ENCODE measurements at places on chromosomes 5 and 9. TPM values are rescaled to one million over a fixed set of nuclear protein-coding genes. Genes with fewer than 3 reads are reported as not detected.
A peak's percentile ranks its signal among the peaks of the same experiment; 100 is the strongest.

Gene PCDHGA6
- total RNA-seq: 8.3 TPM

- DNase-seq: no peak
- H3K36me3 ChIP-seq: no peaks in the 10 kb centered on the region
- H3K4me1 ChIP-seq: no peaks in the 10 kb centered on the region
- no peak overlapping the region for H3K27ac ChIP-seq
These were observed 244.7 kb downstream of the ICE1 start for GRCh38 chr5:5667136-5667554.

Gene OBP2B
- 0.98 TPM for total RNA-seq

DNA sequence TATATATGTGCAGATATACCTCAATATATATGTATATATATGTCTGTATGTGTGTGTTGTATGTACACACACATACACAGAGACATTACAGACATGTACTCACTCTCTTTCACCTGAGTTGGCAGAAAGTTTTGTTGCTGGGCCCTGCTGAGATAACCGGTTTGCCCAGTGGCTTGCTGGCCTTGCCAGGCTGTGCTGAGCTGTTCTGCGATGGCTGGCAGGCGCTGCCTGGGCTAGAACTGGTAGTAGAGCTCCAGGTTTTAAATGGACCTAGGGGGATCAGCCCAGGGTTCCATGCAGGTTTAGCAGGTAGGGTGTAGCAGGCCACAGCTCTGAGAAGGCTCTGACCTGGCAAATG is 394.3 kb downstream of the GADD45G start:
- H3K27ac ChIP-seq: peak overlapping the region; percentile 88
- no peaks in the 10 kb centered on the region for H3K36me3 ChIP-seq
- peak; percentile 82 for DNase-seq
- no peaks in the 10 kb centered on the region for H3K4me1 ChIP-seq

- H3K4me1 ChIP-seq: no peaks in the 10 kb centered on the region
- H3K4me3 ChIP-seq: no peak within 1 kb of the TSS
- H3K36me3 ChIP-seq: no peaks in the 10 kb centered on the region
- no peak within 1 kb of the TSS for H3K27ac ChIP-seq
These were observed at the start of gene OR1Q1 for GRCh38 chr9:122614362-122614761. Gene OR1Q1, plus strand, starts transcription at chr9:122614738. Its CDS starts 0 bp downstream, at chr9:122614738.

- no peaks in the 10 kb centered on the region for H3K4me1 ChIP-seq
- DNase-seq: no peak
- no peaks in the 10 kb centered on the region for H3K27me3 ChIP-seq
- no peak overlapping the region for H3K27ac ChIP-seq
These were observed 7.5 kb upstream of the TTC1 start for GRCh38 chr5:160001457-160001856.

DNA sequence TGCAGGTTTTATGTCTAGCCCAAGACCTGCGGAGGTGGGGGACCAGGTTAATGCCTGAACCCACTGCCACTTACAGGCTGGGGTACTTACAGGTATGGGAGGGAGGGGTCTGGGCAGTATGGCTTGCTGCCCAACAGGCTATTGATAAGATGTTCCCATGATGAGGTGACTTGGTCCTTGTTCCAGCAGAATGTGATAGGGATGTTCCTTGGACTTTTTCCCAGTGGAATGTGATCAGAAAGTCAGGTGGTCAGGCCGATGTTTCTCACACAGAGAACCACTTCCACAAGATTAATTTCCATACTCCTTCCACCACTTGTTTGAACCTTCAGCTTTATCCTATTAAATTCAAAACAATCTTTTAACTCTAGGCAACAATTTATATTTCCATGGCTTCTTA is 27.0 kb upstream of the GPX3 start:
- no peaks in the 10 kb centered on the region for H3K27me3 ChIP-seq
- no peak overlapping the region for H3K27ac ChIP-seq
- H3K4me3 ChIP-seq: no peak overlapping the region

GRCh38 chr9:133948131-133948530 is 44.0 kb downstream of the VAV2 start:
- H3K27me3 ChIP-seq: no peaks in the 10 kb centered on the region
- H3K4me3 ChIP-seq: no peak overlapping the region
- DNase-seq: no peak

DNA sequence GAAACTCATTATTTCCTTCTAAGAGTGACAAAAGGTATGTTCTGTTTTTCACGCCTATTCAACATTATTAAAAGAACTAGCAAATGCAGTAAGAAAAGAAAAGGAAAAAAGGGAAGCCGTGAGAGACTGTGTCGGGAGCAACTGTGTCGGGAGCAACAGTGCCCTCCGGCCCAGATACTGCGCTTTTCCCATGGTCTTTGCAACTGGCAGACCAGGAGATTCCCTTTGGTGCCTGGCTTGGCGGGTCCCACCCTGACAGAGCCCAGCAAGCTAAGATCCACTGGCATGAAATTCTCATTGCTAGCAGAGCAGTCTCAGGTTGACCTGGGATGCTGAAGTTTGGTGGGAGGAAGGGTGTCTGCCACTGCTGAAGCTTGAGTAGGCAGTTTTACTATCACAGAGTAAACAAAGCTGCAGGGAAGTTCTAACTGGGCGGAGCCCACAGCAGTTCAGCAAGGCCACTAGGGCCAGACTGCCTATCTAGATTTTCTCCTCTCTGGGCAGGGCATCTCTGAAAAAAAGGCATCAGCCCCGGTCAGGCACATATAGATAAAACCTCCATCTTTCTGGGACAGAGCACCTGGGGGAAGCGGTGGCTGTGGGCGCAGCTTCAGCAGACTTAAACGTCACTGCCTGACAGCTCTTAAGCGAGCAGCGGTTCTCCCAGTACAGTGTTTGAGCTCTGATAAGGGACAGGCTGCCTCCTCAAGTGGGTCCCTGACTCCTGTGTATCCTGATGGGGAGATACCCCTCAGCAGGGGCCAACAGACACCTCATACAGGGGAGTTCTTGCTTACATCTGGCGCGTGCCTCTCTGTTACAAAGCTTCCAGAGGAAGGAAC is 1237.4 kb upstream of the CDH18 start:
- H3K4me3 ChIP-seq: no peak overlapping the region
- no peaks in the 10 kb centered on the region for H3K27me3 ChIP-seq
- no peak overlapping the region for H3K27ac ChIP-seq
- H3K36me3 ChIP-seq: no peaks in the 10 kb centered on the region
- DNase-seq: no peak
- H3K4me1 ChIP-seq: no peaks in the 10 kb centered on the region

DNA sequence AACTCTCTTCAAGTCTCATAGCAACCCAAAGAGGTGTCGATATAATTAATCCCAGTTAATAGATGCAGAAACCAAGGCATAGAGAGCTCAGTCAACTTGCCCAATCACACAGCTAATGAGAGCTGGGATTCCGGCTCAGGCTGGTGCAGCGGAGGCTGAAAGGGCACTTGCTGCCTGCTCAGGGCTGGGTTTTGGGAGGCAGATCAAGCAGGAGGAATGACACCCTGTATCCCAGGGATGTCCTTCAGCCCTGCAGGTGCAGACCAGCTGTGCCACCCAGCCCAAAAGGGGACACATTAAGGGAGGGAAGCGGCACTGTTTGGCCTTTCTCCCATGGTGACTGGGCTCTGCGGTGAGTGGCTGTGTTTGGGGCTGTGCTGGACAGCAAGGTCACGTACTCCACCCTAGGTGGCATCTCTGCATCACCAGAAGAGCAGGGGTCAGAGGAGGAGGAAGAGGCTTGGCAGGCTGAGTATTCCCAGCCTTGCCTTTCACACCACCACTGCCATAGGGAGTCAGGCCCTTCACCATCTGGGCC is 124.1 kb downstream of the MVB12B start:
- H3K27me3 ChIP-seq: no peaks in the 10 kb centered on the region
- no peaks in the 10 kb centered on the region for H3K4me1 ChIP-seq
- no peak overlapping the region for H3K4me3 ChIP-seq
- no peak for DNase-seq

DNA sequence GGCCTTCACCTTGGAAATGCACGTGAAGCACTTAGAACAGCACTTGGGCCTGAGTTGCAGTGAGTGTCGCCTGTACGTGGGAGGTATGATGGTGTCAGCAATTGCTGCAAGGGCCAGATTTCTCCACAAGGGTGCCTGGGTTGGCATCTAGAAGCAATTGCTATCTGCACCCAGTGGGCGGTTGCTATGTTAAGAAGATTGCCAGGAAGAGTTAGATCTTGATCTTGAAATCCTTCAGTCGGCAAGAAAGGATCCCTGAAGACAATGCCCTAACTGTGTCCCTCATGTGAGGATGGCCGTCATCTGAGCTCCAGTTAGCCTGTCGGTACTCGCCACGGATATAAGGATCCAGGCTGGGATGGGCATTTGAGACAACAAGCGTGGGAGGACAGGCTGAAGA is 62.9 kb downstream of the MAMDC2 start:
- no peaks in the 10 kb centered on the region for H3K27me3 ChIP-seq
- H3K36me3 ChIP-seq: no peaks in the 10 kb centered on the region
- H3K4me1 ChIP-seq: no peaks in the 10 kb centered on the region
- H3K27ac ChIP-seq: peak overlapping the region; percentile 51
- H3K4me3 ChIP-seq: no peak overlapping the region

DNA sequence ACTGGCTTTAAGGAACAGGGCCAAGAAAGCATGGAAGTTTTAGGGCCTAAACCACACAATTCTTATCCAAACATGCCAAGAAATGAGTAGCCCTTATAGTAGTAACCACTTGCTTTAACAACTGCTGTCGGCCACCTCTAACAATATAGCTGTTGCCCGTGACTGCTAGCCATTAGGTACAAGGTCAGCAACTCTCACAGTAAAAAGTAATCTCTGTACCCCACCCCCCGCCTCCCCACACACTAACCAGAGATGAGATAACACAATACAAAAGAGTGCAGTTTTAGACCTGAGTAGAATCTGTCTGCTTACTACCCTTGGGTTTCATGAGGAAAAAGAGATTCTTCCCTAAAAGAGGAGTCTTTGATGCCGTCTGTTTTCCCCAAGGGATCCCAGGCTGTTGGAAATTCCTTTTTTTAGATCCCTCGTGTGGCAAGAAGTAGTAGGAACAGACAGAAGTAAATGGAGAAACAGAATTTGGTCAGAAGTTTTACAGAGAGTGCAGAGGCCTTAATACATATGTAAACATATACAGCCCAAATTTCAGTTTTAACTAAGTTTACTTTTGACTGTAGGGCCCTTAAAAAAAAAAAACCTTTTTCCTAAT is 94.3 kb downstream of the WDR41 start:
- H3K4me3 ChIP-seq: no peak overlapping the region
- DNase-seq: no peak
- H3K27me3 ChIP-seq: no peaks in the 10 kb centered on the region
- H3K36me3 ChIP-seq: no peaks in the 10 kb centered on the region
- no peaks in the 10 kb centered on the region for H3K4me1 ChIP-seq

Gene SHB
- 18.7 TPM for total RNA-seq

GRCh38 chr9:91419222-91420191 is 4.1 kb downstream of the NFIL3 start:
- H3K36me3 ChIP-seq: no peaks in the 10 kb centered on the region
- no peaks in the 10 kb centered on the region for H3K27me3 ChIP-seq

- peaks cover 3% of the 10 kb centered on the region for H3K4me1 ChIP-seq
- peak overlapping the region; percentile 58 for H3K27ac ChIP-seq
- H3K4me3 ChIP-seq: no peak overlapping the region
These were observed 249.2 kb upstream of the KLF4 start for GRCh38 chr9:107738789-107739188.

- H3K36me3 ChIP-seq: no peaks in the 10 kb centered on the region
- DNase-seq: no peak
- H3K27me3 ChIP-seq: no peaks in the 10 kb centered on the region
- no peaks in the 10 kb centered on the region for H3K4me1 ChIP-seq
- H3K27ac ChIP-seq: no peak overlapping the region
- no peak overlapping the region for H3K4me3 ChIP-seq
These were observed 1.0 kb upstream of the SLIT3 start for GRCh38 chr5:169301986-169302385.

DNA sequence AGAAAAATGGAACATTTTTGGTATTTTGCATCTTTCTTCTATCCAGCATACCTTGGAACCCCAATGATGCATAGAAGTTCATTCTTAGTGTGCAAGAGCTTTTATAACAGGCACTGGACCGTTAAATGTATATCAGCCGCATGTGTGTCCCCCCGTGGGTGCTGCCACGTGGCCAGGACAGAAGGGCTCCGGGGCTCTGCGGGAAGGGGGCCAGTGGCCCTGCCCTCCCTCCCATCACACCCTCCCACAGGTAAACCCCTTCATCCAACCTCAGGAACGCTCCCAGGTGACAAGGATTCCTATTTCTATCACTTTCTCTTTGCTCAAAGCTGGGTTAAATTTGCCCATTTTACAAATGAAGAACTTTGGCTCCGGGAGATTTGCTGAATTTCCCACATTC is 393.4 kb upstream of the IRX4 start:
- peak; percentile 7 for DNase-seq
- no peaks in the 10 kb centered on the region for H3K27me3 ChIP-seq
- no peaks in the 10 kb centered on the region for H3K36me3 ChIP-seq
- no peak overlapping the region for H3K4me3 ChIP-seq
- no peak overlapping the region for H3K27ac ChIP-seq

GRCh38 chr9:89864731-89865130 is 259.9 kb downstream of the GADD45G start:
- H3K36me3 ChIP-seq: no peaks in the 10 kb centered on the region
- H3K27me3 ChIP-seq: no peaks in the 10 kb centered on the region
- no peak for DNase-seq
- no peak overlapping the region for H3K4me3 ChIP-seq

Gene JAKMIP2
- total RNA-seq: under 0.01 TPM

GRCh38 chr9:129587487-129588262 is 33.2 kb downstream of the C9orf50 start:
- no peak overlapping the region for H3K4me3 ChIP-seq
- H3K4me1 ChIP-seq: no peaks in the 10 kb centered on the region
- no peak overlapping the region for H3K27ac ChIP-seq
- H3K36me3 ChIP-seq: no peaks in the 10 kb centered on the region

DNA sequence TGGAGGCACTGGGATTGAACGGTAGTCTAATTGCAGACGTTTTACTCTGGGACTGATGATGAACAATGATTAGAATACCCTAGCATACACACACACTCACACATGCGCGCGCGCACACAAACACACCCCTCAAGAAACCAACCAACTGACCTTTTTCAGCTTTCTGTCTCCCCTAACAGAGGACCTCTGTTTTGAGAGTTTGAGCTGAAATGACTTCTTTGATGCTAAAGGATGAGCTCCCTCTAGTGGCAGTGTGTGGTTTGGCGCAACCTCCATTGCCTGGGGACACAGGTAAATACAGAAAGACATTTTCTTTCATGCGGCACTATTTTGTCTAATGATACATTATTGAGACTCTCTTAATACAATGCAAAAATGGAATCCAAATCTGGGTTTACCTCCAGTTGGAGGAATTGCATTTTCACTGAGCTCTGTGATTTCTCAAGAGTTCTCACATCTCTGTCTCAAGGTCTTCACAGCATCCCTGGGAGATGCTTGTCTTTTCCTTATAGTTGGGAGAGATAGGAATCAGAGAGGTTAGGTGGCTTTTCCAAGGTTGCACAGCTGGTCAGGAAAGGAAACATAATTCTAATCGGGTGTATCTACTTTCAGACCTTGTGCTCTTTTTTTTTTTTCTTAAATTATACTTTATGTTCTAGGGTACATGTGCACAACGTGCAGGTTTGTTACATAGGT is 187.5 kb downstream of the TMEM38B start:
- H3K36me3 ChIP-seq: no peaks in the 10 kb centered on the region
- no peaks in the 10 kb centered on the region for H3K4me1 ChIP-seq
- peak; percentile 48 for DNase-seq
- H3K27ac ChIP-seq: no peak overlapping the region
- H3K27me3 ChIP-seq: no peaks in the 10 kb centered on the region
- H3K4me3 ChIP-seq: no peak overlapping the region

- no peaks in the 10 kb centered on the region for H3K36me3 ChIP-seq
- no peaks in the 10 kb centered on the region for H3K27me3 ChIP-seq
- no peak overlapping the region for H3K4me3 ChIP-seq
- no peak overlapping the region for H3K27ac ChIP-seq
- DNase-seq: no peak
These were observed 21.3 kb downstream of the WNK2 start for GRCh38 chr9:93205045-93205768.

Gene SLC6A7
- total RNA-seq: 0.15 TPM

Gene DNAI1
- 3.2 TPM for total RNA-seq

All from breast epithelium (tissue), 4 donors.